MG63 (cell line): ENCODE measurements at places on chromosomes 16 and 17. TPM values are rescaled to one million over a fixed set of nuclear protein-coding genes. Genes with fewer than 3 reads are reported as not detected.

The CHST6 gene
- not detected in 2 replicates for total RNA-seq

The SGCA gene
- total RNA-seq, result 1.1 TPM in 1 of 2 replicates, not detected in the other

The TBC1D28 gene
- not detected in 2 replicates for total RNA-seq

The SLC16A11 gene
- not detected in 2 replicates for total RNA-seq

The PITPNM3 gene
- total RNA-seq, result 1.4 and 2.0 TPM in 2 replicates

The OR2C1 gene
- not detected in 2 replicates for total RNA-seq

The TMED6 gene
- not detected in 2 replicates for total RNA-seq

The CEMP1 gene
- not detected in 2 replicates for total RNA-seq

The KCNAB3 gene
- total RNA-seq, result not detected in 2 replicates

The KRTAP2-3 gene
- 0.33 TPM in 1 of 2 replicates, not detected in the other for total RNA-seq

The CCL2 gene
- total RNA-seq, result 12.3 and 33.0 TPM in 2 replicates

The GLG1 gene
- 29.4 and 50.4 TPM in 2 replicates for total RNA-seq

The SAMD14 gene
- not detected in 2 replicates for total RNA-seq

The FBXW10 gene
- not detected in 2 replicates for total RNA-seq

The ZACN gene
- total RNA-seq, result not detected in 2 replicates

The KRTAP1-1 gene
- total RNA-seq, result 0.33 TPM in 1 of 2 replicates, not detected in the other

The HCRT gene
- not detected in 2 replicates for total RNA-seq

The LIG3 gene
- 16.3 and 45.6 TPM in 2 replicates for total RNA-seq

The GLIS2 gene
- total RNA-seq, result 0.22 and 2.1 TPM in 2 replicates

The INCA1 gene
- not detected in 2 replicates for total RNA-seq
